DMS79 treated with DMSO at 0.1 percent for 48 hours (cell line): ENCODE measurements at places on chromosomes 12 and 14.

GRCh38 chr14:73259837-73260236 lies 22.5 kb downstream of the PAPLN start:
- DNase-seq, result no peak

- no peak for DNase-seq
These were observed 200.9 kb downstream of the APAF1 start for GRCh38 chr12:98845957-98846356.

- DNase-seq, result no peak
These were observed 6.0 kb upstream of the OR6J1 start for GRCh38 chr14:22650046-22650739.

DNA sequence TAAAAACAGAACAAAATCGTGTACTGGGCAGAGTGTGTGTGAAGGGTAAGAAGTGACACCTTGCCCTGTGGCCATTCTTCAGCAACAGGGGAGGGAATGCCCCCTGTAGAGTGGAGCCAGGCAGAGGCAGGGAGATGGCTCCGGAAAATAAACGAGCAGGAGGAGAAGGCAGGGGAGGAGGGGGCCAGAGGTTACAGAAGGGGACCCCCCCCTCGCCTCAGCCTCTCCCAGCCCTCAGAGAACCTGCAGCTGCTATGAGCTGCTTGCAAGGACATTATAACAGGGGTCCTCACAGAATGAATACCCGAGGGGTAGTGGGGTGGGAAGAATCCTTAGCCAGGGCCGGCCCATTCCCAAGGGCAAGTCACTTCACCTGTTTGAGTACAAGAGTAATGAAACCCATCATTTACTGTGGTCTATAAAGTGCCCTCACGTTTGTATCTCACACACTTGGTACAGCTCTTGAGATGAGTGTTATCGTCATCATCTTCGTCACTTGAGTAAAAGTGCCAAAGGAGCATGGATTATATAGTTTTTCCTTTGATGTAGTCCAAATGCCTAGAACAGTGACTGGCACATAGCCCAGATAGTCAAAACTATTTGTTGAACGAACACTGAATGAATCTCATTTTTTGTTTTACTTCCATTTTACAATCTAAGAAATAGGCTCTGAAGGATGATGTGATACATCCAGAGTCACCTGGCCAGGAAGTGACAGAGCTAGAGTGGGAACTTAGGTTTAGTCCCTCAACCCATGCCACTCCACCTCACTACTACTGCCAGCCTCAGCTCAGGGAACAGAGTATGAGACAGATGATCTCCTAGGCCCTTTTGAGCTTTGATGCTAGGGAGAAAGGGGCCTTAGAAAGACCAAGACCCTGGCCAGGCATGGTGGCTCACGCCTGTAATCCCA lies 14.5 kb downstream of the SCNN1A start:
- peak; percentile 96 for DNase-seq

DNA sequence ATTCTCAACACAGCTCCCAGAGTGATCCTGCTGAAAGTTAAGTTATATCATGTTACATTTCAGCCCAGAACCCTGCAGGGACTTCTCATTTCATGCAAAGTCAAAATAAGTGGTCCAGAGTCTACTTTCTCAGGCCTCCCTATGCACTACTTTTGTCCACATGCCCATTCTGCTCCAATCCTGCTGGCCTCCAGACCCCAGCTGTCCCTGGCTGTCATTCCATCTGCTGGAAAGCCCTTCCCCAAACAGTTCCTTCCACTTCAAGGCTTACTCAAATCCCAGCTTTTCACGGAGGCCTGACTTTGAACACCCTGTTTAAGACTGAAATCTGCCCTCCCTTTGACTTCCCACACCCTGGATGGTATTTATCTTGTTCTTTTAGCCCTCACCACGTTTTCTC lies 109.8 kb upstream of the DNM1L start:
- DNase-seq, result no peak

GRCh38 chr12:57766464-57767304 lies at the start of gene CYP27B1:
CYP27B1 (minus strand) TSS chr12:57767078; CDS start chr12:57767041, 37 bp downstream.
- DNase-seq, result peak; percentile 55

DNA sequence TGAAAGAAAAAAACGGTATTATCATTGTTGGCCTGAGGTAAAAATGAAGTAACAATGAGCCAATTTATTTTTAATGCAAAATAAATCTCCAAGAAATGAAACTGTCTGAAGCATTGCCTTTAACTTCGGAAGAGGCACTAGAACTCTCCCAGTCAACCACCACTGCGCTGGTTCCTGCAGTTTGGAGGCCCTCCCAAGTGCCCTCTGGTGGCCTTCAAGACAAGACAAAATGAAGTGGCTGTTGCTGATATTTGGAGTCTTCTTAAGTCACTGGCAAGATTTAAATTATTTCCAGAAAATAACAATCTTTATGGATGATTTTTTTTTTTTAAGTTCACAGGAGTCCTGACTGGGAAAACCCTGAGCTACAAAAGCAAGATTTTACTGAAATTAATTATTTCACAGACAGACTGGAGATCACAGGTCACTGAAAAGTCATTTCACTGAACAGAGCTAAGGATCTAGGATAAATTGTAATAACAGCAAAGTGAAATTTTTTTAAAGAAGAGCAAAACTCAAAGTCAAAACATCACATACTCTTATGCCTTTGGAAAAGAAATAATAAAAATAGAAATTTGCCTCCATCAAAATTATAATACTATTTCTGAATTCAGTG lies 58.2 kb downstream of the DICER1 start:
- peak; percentile 33 for DNase-seq

DNA sequence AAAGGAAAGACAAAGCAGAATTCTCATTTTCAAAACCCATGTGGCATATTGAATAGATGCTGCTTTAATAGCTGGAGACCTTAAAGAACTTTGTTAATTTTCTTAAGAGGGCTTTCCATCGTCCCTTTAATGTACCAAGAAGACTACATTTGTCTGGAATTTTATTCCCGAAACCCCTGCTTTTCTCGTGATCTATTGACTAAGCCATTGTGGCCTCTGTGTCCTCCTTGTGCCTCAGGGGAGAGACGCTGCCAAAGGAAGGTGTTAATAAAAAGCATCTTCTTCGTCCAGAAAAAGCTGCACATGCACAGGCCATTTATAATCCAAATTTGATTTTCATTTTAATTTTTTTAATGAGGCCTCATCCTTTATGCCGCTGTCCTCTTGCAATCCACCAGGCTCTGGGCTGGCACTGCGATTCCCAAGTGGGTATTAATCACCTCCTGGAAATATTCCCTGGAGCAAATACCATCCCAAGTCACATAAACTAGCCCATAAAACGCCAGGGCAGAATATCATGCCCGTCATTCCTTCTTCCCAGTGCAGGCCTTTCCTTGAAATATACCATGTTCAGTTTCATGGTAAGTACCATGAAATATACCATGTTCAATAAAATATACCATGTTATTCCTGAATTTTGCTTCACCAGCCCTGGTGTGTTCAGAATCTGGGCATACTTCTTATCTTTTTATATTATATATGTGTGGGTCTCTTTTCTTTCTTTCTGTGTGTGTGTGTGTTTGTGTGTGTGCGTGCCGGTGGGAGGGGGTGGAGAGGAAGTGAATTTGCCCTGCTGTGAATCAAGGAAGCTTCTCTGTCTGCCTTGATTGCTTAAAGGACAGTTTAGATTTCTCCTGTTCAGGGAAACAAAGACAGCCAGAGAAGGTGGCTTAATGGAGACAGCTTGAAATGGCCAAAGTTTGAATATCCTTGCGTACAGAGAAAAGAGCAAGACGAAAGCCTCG lies 147.6 kb downstream of the PHETA1 start:
- no peak for DNase-seq

GRCh38 chr12:131239384-131240094 lies 285.8 kb downstream of the ADGRD1 start:
- no peak for DNase-seq

- DNase-seq, result no peak
These were observed 107.4 kb downstream of the PRICKLE1 start for GRCh38 chr12:42482041-42482747.

- no peak for DNase-seq
These were observed 266.4 kb downstream of the SSPN start for GRCh38 chr12:26461776-26462175.

DNA sequence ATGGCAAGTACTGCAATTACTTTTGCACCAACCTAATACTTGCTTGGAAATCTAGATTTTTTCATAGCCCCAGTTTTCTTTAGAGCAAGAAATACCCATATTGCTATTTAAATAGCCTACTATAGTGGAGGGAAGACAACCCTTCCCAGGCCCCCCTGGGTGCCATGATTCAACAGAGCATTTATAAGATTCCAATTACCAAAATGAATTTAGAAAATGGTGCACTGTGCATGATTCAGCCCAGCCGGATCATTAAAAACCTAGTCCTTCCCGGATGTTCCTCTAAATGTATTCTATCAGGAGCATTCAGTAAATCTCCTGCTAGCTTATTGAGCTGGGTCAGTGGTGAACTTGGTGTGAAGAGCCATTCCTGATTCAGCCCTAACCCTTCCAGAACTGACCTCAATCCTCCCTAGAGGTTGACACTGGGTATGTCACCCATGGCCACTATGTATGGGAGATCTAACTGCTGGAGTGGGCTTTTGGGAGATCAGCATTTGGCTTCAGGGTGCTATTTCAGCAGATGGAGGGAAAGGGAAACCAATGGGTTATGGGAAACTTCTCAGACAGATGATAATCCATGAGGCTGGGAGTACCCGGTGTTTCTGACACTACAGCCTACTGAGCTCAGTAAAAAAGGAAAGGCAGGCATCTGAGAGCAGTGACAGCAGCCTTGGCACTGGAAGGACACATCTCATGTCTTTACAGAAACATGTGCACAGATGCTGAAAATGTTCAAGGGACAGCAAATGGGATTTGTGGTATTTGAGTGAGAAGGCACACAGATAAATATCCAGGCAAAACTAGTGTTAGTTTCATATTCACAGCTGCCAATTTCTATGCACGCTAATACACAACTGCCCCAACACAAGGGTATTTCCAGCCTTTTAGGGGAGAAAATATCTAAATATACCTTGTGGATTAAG lies 258.9 kb downstream of the DPF3 start:
- DNase-seq, result no peak

DNA sequence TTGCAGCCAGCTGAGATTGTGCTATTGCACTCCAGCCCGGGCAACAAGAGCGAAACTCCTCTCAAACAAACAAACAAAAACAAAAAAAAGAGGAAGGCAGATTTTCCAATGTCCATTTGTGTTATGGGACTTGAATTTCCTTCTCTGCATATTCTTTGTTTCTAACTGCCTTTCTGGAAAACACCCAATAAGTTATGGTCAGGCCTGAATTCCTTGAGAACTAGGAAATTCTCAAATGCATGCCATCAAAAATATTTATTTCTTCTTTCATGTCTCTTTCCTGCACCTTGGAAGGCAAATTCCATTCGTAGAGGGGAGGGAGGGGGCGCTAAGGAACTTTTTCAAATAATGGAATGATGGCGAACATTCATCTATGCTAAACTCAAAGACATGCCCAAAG lies 117.6 kb upstream of the TMCC3 start:
- no peak for DNase-seq

- no peak for DNase-seq
These were observed 4.0 kb upstream of the TESPA1 start for GRCh38 chr12:54988402-54989054.

DNA sequence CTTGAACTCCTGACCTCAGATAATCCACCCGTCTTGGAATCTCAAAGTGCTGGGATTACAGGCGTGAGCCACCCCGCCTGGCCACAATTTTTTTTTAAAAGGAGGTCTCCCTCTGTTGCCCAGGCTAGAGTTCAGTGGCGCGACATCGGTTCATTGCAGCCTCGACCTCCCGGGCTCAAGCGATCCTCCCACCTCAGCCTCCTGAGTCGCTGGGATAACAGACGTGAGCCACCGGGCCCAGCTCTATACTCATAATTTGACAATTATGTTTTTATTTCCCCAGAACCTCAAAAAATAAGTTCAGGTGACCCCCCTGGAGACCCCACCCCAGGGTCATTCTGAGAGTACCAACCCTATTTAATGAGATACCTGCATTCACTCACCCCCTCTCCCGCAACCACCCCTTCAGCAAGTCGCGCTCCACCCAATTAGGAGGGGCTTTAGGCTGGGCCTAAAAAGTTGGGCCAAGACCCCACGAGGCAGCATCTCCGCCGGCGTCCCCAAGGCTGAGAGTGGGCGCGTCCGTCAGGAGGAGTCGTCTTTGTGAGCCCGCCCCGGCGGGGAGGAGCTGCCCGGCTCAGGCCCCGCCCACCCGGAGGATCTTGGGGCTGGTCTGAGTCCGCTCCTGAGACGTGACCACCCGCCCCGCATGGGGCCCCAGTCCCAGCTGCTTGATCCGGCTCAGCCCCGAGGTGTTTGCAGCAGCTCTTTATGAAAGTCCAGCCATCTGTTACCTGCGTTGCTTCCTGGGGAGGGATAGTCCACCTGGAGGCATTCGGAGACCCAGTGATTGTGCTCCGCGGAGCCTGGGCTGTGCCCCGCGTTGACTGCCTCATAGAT lies at the start of gene ANKRD33:
ANKRD33 (plus strand) TSS at position 628 of the 840 bp plus-strand sequence; CDS start at position 712, 84 bp downstream.
- no peak for DNase-seq

DNA sequence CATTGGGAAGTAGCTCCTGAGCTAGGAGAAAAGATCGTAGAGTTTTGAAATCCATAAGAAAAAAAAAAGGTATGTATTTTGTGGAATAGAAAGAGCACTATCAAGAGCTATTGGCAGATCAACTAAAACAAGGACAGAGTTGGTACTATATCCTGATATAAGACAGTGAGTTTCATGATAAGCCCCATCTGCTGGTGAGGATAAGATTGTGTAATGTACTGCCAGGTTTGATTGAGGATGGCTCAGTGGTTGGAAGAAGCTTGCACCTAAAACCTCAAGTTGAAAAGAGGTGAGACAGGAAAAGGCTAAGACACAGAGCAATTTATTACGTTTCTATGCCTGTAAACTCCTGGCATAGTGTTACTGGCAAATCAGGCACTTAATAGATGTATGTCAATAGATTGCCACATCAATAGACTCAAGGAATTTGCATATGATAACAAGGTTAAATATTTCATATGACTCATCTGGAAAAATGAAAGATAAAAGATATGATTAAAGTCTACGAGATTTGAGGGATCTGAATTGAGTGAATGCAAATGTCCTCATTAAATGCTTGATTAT lies 525.6 kb downstream of the FLRT2 start:
- DNase-seq, result no peak

GRCh38 chr12:56221232-56221756 lies 428 bp downstream of the RNF41 start:
- DNase-seq, result peak; percentile 12

GRCh38 chr12:94379479-94380113 lies 80.1 kb downstream of the CEP83 start:
- DNase-seq, result no peak

DNA sequence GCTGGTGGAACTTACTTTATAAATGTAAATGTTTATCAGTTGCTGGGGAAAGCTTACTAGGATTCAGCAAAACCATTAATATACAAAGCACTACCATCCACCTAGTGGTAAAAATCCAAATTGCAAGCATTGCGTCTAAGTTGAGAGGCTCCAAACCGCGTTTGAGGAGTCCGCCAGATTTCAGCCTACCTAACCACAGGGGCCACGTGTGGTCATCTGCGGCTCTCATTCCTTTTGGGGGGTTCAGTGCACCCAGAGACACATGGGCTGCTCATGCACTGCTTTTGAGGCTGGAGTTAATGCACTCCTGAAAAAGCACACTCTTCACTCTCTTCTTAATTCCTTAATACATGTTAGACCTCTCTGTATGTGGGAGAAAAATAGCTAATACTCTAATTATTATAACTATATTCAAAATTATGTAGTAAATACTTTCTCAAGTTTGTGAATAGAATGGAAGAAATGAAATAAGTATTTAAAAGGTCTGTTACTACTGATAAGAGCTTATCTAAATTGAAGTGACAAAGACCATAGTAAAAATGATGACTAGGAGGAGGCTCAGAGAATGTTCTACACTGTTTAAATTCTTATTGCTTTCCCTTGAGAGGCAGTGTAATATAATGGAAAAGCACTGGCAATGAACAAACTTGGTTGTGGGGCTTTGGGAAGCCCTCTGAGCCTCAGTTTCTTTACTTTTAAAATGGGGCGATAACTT lies 41.4 kb upstream of the MANSC4 start:
- DNase-seq, result no peak

- no peak for DNase-seq
These were observed 36.9 kb upstream of the PRMT8 start for GRCh38 chr12:3453990-3454680.
